Progenitor cell of endocrine pancreas (in vitro differentiated cells): ENCODE measurements at places on chromosomes 5 and 9.
A peak's percentile ranks its signal among the peaks of the same experiment; 100 is the strongest.

GRCh38 chr9:3646226-3646625, 120.4 kb upstream of the RFX3 start:
- no peak for DNase-seq

GRCh38 chr9:127448112-127448805, 2.9 kb downstream of the RPL12 start:
- DNase-seq = no peak

DNA sequence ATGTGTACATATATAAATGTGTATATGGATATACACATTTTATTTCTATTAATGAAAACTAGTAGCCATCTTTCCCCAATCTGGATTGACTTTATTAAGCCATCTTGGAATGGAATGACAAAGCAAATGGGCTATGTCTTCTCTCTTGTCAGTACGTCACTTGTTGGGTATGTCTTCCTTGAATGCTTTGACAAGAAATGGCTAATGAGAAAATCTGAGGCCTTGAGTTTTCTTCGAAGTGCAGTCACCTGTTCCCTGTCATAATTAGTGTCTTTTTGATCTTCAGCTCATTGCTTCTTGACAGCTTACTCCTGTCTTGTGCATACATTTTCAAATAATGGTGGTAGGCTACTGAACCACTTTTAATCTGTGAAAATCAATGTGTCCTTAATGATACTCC, 243.2 kb upstream of the RGMB start:
- no peak for DNase-seq

DNA sequence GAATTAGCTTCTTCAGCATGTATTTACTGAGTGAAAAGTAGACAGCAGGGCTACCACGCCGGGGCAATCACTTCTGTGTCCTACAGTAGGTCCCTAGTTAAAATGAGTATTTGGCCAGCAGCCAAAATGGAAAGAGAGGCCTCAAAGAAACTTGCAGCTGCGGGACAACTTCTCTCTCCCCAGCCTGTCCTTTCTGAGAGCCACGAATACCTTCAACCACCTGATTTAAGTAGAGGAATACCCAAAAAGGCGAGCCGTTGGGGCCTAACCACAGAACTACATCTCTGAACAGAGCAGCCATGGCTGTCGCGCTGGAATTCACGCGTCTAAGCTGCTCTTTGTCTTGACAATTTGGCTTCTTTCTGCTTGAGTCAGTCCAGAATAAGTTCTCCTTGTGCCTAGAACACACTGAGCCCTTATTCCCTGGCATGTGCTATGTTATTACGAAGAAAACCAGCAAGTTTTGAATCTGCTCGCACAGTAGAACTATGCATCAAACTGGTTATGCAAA, 43.8 kb upstream of the GOLPH3 start:
- no peak for DNase-seq

- DNase-seq = no peak
These were observed 31.0 kb upstream of the TCF7 start for GRCh38 chr5:134083517-134083916.

- DNase-seq = no peak
These were observed 13.8 kb upstream of the ANXA1 start for GRCh38 chr9:73137914-73138313.

DNA sequence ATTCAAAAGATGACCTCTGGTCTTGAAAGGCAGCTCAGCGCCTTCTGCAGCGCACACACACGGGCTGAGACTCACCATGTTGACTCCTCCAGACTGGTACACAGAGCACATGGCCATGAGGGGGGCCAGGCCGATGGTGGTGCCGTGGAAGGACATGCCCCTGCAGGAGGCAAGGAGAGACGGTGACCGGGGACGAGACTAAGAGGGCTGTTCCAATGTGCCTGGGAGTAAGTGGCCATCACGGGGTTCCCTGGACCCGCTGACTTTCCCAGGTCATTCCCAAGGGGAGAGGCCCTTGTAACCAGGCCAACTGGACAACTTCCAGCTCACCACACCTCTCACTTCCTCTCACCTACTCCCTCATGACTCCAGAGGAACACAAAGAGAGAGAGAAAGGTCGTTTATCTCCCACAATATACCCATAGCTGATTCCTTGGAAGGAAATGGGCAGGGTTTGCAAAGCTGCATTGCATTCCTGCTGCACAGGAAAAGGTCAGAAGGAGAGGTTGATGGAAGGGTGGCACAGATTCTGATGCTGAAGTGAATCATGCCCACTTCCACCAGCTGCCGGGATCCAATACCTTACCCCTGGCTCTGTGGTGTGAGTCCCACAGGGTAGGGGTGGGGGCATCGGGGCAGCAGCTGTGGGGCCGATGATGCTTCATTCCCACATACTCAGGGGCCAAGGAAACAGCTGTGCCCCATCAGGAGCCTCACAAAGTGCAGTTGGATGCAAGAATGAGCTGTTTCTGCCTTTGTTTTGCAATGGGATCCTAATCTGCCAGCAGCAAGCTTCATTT, 47.2 kb downstream of the NIPAL4 start:
- DNase-seq = no peak

- DNase-seq = no peak
These were observed 398 bp downstream of the TOR1A start for GRCh38 chr9:129823542-129823934.

- no peak for DNase-seq
These were observed 32.2 kb downstream of the IRX4 start for GRCh38 chr5:1850324-1851154.

DNA sequence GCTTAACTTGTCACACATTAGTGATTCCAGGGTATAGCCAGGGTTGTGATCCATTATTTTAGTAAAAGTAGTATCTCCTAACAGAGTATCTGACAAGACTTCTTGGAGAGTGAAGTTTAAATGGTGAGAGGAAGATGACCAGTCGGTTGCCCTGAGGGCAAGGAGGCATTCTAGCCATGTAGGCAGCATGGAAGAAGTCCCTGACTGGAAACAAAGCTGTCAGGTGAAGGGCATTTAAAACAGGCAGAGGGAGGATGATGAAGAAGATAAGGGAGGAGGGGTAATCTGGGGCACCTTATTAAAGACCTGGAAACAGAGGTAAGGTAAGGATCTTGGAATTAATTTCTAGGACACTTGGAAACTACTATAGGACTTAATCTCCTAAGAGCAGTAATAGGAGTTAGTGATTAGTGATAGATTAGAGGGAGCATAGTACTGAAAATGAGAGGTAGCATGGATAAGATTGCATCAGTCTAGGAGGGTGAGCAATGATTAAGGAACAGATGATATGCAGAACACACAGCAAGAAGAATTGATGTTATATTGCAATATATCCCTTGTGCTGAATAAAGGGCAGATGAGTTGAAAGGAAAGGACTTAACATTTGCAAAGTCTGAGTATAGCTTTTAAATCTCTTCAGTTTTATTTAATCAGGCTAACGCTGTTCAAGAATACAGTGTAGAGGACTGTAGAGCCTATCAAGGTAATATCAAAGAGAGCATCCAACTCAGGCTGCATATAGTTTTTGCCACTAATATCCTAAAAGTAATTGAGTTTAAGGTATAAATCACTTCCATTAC, 9.6 kb downstream of the KIF2A start:
- DNase-seq = no peak

DNA sequence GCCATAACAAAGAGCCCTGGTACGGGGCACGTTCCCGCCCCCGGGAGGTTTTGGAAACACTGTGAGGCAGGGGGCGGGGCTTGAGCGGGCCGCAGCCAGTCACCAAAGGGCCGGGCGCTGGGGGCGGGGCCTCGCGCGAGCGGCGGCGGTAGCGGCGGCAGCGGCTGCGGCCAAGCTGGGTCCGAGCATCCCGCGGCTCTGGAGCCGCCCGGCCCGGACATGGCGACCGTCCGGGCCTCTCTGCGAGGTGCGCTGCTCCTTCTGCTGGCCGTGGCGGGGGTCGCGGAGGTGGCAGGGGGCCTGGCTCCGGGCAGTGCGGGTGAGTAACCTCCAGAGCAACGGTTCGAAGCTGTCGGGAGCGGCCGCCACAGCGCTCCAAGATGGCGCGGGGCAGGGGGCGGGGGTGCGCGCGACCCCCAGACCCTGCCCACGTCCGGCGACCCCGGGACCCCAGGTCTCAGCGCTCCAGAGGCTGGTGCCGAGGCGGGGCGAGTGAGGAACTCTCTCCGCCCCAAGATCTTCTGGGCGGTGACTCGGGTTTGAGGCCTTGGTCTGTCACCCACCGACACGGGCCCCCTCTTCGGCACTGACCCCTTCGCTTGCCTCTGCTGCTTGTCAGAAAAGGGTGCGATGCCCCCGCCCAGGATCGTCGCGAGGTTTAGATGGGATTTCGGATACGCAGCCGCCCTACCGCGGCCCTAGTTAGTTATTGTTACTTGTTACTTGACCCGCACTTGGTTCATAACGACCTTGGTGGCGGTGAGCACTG, at the start of gene RECK:
Gene RECK (plus strand): TSS at position 134 of the 769 bp plus-strand sequence. CDS start 86 bp downstream, at position 220.
- peak; percentile 81 for DNase-seq

- no peak for DNase-seq
These were observed 93.7 kb downstream of the OR2K2 start for GRCh38 chr9:111236332-111236731.

DNA sequence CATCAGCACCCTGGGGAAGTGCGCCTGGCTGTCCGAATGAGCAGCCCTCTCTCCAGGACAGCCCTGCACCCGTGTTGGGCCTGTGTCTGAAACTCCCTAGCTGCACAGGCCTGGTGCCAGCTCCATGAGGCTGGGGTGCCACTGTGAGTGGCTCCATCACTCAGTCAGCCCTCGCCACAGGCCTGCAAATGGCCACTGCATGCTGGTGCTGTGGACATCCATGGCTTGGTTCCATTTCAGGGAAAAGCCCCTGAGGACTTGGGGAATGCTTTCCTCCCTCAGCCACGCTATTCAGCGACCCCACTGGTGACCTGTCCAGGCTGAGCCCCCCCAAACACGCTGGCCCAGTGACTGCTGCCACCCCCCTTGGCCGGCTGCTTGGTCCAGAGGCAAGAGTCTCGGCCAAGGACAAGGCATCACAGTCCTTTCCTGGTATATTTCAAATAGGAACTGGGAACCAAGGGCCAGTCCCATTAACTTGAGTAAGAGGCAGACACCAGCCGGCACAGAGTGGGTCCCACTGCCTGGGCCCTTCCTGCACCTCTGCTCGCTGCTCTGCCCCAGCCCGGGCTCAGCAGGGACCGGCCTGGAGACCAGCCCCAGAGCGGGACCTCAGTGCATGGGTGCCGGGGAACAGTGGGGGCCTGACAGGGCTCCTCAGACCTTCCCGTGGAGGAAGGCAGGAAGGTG, 181.3 kb downstream of the AUH start:
- DNase-seq = no peak

GRCh38 chr9:13383855-13384254, 104.4 kb upstream of the MPDZ start:
- DNase-seq = no peak

DNA sequence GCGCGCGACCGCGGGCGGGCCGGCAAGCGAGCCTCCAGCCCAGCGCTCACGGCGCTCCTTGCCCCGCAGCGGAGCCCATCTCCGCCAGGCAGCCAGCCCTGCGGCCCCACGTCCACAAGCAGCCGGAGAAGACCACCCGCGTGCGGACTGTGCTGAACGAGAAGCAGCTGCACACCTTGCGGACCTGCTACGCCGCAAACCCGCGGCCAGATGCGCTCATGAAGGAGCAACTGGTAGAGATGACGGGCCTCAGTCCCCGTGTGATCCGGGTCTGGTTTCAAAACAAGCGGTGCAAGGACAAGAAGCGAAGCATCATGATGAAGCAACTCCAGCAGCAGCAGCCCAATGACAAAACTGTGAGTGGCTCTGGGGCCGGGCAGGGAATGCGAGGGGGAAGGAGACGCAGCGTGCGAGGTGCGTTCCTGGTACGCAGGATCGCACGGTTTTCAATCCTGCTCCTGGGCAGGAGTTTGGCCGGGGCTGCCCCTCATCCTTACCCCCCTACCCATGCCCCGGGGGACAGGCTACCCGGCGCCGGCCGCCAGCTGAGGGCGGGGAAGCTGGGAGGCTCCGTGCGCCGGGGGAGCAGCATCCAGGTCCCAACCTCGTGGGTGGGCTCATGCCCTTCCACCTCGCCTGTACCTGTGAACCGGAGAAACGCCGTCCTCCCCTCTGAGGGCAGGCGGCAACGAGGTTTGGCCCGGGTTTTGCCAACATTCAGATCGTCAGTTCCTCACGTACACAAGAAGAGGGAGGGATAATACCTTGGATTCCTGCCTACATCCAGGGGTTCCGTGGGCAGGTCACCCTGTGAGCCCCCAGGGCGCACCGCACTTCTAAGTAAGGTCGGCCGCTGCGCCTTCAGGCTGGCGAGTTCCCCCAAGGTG, 6.6 kb downstream of the ISL1 start:
- DNase-seq = no peak

GRCh38 chr5:1251678-1252580, 26.7 kb downstream of the SLC6A18 start:
- no peak for DNase-seq

GRCh38 chr5:179852993-179853547, 5.5 kb downstream of the MRNIP start:
- DNase-seq = no peak

GRCh38 chr9:90839183-90839728, 37.6 kb downstream of the SYK start:
- no peak for DNase-seq

- DNase-seq = no peak
These were observed 94.2 kb downstream of the PAX5 start for GRCh38 chr9:36939655-36940499.

- no peak for DNase-seq
These were observed 32.2 kb downstream of the LNPEP start for GRCh38 chr5:96968074-96968473.

- no peak for DNase-seq
These were observed 1052.7 kb upstream of the ARRDC3 start for GRCh38 chr5:92435781-92436180.
